Activated T-helper 17 cell treated with anti-CD3 and anti-CD28 coated beads, Interleukin-2, amount 50 U/mL, for 72 hours (primary cell): ENCODE measurements at places on chromosomes 7 and 10.

DNA sequence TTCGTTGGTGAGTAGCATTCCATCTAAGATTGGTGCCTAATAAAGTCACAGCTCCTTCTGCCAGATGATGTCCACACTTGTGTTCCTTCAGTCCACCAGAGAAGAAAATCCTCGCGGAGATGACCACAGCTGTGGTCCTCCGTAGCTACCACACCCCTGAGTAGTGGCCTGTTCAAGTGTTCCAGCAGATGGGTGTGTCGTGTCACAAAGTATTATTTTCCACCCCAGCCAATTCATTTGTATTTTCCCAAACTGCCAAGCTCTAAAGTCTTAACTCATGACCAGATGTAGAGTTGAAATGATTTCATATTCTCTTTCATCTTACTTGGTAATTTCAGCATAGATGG, 251.3 kb upstream of the TCF7L2 start:
- ATAC-seq, result no peak

- no peak for ATAC-seq
Observed at GRCh38 chr10:123912871-123913270, 21.3 kb upstream of the CPXM2 start.

DNA sequence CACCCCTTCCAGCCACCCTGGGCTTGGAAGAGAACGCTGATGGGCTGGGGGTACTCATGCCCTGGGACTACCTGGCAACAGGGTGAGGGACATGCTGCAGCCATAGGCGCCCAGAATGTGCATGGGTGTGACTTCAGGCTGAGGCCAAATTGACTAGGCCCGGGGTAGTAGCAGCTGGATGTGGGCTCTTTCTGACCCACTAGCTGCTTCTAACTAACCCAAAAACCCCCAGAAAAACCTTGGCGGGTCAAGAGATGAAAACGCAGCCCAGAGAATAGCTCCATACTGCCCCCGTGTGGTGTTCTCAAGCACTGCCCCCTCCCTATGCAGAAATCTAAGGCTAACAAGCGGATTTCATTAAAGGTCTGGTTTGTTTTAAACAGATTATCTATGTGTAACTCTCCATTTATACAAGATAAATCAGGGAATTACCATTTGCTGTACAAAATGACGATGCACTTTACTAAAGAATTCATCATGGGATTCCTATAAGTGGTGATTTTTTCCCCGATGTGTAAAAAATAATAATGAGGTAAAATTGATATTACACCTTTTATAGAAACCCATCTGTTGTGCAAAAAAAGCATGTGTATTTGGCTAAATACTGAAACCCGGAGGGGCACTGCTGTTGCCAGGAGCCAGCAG, 4.2 kb downstream of the SMARCD3 start:
- ATAC-seq, result peak; percentile 33

DNA sequence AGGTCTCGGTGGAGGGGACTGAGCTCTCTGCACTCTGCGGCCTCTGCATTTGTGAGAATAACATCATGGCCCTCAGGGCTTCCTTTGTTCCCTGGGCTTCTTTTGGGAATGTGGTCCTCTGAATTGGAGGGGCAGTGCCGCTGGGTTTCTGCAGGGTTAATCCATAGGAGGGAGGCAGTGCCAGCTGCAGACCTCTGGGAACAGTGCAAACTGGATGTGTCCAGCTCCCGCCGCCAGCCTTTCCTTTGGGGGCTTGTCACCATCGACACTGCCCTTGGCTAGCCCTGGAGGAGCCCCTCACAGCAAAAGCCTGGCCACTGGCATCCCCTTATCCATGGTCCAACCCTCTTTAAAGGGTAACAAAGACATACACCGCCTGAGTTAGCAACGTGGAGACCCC, 174.0 kb downstream of the WDR37 start:
- no peak for ATAC-seq

DNA sequence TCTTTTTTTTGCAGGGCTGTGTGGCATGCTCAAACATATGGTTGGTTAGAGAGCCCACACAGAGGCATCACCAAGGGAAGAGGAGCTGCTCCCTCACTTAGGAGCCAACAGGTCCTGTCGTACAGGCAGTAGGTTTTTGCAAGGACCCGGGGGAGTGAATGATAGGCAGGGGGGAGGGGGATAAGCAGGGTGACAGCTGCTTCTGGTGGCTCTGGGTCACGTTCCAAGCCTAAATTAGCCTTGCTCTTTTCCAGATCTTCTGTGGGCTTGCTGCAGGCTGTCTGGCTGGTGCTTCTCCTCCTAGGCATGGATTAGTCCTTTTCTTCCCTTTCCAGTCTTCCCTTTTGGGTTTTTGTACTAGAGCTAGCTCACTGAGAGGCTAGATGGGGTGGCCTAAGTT, 117.7 kb upstream of the PODXL start:
- no peak for ATAC-seq

DNA sequence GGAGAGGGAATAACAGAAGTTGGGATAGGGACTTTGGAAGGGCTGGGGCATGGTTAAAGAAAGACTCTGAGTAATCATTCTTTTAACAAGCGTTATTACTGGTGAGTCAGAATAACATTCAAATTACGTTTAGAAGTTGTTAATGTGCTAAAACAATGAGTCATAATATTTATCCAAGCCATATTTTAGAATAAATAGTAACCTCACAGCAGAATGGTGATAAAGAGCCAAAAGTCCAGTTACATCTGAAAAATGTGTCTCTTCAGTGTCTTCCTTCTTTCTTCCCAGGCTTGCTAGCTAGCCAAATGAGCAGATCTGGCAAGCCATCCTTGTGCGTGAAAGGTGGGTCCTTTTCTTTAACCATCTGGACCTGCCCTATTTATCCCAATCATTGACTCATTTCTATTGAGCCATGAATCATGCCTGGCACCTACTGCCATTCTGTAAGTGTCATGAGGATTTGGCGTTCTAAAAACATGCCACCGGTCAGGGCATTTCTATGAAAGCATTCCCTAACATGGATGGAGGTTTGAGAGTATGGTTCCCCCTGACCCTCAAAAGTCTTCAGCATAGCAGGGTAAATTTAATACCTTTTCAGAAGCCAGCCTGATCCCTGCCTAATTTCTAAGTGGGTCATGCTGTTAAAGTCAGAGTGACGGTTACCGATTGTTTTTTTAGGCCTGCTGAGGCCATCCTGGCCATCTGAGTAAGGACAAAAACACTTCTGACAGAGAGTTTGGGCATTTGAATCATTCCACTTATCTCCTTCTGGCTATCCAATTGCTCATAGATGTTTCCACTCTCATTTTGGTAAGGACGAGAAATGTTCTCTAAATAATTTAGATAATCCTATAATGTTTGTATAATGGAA, 26.9 kb downstream of the MYPN start:
- no peak for ATAC-seq

DNA sequence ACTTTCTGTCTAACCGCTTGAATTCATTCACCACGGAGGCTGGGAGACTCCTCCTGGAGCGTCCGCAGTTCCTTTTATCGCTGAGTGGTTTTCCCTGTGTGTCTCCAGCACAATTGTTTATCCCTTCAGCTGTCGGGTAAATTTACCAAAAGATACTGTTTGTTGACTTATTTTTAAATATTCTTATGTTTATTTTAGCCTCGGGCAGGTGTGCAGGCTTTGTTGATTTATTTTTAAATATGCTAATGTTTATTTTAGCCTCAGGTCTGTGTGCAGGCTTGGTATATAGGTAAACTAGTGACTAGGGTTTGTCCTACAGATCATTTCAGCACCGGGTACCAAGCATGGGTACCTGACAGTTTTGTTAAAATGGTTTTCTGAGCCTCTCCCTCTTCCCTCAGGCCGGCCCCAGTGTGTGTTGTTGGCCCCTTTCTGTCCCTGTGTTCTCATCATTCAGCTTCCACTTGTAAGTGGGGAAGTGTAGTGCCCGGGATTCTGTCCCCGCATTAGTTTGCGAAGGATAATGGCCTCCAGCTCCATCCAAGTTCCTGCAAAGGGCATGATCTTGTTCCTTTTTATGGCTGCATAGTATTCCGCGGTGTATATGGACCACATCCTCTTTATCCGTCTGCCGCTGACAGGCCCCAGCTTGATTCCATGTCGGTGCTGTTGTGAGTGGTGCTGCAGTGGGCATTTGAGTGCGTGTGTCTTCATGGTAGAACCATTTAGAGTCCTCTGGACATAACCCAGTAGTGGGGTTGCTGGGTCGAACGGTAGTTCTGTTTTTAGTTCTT, 5.3 kb downstream of the GET4 start:
- ATAC-seq, result no peak

DNA sequence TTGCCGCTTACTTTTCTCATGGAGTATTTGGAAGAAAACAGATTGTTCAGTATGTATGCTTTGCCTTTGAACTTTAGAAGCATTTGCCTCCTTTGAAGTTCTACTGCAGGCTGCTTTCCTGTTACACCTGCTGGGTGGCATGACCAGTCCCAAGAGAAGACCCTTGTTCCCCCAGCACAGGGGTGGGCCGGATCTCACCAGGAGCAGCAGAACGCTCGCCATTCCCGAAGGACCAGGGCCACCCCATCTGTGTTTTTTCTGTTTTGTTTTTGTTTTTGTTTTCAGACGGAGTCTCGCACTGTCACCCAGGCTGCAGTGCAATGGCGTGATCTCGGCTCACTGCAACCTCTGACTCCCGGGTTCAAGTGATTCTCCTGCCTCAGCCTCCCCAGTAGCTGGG, 493.6 kb downstream of the PTPRN2 start:
- ATAC-seq, result no peak

GRCh38 chr10:12633776-12634620, 284.7 kb downstream of the CAMK1D start:
- peak; percentile 27 for ATAC-seq

DNA sequence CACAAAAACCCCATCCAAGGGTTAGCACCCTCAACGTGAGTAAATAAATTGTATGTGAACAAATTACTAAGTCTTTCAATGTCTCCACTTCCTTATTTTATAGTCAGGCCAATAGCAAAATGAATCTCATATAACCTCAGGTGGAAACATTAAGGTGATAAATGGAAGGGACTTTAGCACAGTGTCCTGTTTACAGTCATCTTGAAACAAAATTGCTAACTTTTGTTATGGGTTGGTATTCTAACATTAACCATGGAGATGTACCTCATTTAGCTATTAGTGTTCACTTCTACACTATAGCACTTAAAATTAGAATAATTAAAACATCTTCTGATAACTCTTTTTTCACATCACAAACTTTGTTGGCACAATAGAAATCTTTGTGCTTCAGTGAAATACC, 255.8 kb upstream of the CNTNAP2 start:
- ATAC-seq, result no peak

DNA sequence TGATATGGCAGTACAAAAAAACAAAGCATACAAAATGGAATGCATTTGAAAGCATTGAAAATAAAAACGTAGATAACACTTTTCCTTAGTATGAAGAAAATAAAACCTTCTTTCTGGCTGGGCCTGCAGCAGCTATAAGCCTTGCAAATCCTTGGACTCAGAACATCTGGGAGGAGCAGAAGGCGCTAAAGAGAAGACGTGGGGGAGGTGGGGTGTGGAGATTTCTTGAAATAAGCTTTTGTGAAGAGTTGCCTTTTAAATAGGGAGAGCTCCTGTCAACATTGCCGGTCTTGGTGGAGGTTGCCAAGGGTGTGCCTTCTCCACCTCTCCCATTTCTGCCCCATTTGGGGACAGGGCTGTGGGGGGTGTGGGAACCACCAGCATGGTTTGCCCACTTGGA, 128.7 kb downstream of the TMEM178B start:
- no peak for ATAC-seq

DNA sequence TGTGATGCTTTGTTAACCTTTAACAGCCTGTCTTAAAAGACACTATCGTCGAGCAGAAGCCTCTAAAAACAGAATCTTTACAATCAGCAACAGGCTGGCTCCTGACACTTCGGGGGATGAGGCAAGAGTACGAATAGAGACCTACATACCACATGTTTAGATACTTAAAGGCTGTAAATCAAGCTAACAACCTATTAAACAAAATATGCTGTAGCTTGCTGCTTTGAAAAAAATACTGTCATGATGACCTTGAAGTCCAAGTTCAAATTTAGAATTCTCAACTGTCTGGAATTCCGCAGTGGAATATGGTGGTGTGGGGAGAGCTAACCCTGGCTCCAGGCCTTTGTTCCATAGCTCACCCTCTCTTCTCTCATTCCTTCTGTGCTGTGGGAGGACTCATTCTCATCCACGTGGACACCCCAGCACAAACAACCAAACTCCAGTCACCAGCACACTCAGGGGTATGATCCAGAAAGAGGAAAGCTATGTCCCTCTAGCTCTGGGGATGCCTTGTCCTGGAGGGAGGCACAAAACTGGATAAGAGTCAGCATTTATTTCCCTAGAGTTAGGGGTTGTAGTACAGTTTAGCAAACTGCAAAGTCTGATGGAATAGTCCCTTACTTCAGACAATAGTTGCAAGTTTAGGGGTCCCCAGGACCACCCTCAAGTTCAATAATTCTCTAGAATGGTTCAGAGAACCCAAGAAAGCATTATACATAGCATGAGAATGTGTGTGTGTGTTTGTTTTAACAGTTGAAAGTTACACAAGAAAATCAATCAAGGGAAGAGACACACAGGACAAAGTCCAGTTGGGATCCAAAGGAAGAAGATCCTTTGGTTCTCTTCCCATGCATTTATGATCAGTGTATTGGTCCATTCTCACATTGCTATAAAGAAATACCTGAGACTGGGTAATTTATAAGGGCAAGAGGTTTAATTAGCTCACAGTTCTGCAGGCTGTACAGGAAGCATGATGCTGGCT, 196.1 kb upstream of the SVIL start:
- no peak for ATAC-seq

- no peak for ATAC-seq
Observed at GRCh38 chr10:3774018-3774813, 10.8 kb downstream of the KLF6 start.

- no peak for ATAC-seq
Observed at GRCh38 chr10:81978238-81978637, 103.2 kb downstream of the NRG3 start.

DNA sequence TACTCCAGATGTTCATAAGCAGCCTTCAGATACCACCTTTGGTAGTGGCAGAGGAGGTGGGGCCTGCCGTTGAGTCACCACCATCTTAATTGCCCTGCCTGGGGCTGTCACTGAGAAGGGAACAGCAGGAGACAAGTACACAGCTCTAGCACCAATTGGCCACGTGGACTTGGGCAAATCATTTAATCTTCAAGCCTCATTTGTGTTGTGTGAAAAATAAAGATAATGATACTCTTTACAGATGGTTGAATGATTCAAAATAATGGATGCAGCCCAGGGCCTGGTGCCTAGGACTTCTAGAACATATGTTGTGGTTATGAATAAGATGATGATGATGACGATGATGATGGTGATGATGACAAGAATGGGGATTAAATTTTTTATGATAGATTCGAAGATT, 111.9 kb upstream of the ADAM12 start:
- ATAC-seq, result no peak

DNA sequence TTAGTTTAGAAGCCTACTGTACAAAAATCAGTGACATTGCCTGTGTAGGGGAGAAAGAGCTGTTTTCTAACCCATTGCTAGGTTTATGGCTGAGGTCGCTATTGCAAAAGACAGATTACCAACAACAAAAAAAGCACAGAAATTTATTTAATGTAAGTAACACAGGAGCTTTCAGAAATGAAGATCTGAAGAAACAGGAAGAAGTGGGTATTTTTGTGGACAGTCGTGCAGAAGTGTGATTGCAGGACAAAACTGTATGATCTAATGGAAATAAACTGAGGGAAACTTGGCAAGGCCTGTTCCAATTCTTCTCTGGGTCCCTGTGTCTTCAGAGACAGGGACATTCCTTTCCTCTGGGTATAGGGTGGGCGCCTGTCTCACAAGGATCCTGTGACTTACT, 87.4 kb downstream of the APBB1IP start:
- ATAC-seq, result no peak
